ENCODE measurements at places on chromosomes 2 and 18.

DNA sequence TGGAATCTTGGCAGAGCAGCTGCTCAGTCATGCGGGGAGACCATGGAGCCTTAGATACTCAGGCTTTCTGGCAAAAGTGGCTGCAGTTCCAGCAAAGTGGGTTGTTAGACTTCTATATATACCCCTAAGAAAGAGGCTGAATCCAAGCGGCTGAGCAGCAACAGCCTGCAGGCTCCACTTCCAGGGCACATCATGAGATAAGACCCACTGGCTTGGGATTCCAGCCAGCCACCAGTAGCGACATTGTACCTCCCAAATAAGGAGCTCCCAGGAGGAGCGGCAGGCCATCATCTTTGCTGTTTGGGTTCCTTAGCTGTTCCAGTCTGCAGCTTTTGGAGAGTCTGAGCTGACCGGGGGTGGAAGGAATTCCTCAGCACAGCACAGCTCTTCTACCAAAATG, 150.3 kb upstream of the ST6GAL2 start:
- no peak for DNase-seq

GRCh38 chr2:989781-990467, 39.3 kb downstream of the SNTG2 start:
- DNase-seq = no peak

DNA sequence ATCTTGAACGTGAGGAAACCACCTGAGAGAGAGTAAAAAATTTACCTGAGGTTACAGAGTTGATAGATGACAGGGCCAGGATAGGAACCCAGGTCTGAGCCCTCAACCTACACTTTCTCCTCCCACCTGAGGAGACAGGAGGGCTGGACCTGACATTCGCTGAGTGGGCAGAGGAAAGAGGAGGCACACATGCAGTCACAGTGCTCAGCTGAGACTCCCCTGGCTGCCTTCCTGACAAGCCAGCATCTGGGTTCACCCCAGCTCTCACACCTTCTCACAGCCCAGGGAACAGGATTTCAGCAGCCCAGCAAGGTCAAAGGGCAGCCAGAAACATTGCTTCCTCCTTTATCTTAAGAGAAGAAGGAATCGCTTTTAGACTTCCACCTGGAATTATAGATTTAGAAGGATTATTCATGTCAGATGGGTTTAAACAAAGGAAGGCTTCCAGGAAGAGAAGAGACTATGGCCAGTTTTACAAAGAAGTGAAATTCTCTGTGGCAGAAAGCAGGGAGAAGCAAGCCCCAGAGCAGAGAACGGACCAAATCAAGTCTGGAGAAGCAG, 18.1 kb upstream of the PKDCC start:
- DNase-seq = no peak

DNA sequence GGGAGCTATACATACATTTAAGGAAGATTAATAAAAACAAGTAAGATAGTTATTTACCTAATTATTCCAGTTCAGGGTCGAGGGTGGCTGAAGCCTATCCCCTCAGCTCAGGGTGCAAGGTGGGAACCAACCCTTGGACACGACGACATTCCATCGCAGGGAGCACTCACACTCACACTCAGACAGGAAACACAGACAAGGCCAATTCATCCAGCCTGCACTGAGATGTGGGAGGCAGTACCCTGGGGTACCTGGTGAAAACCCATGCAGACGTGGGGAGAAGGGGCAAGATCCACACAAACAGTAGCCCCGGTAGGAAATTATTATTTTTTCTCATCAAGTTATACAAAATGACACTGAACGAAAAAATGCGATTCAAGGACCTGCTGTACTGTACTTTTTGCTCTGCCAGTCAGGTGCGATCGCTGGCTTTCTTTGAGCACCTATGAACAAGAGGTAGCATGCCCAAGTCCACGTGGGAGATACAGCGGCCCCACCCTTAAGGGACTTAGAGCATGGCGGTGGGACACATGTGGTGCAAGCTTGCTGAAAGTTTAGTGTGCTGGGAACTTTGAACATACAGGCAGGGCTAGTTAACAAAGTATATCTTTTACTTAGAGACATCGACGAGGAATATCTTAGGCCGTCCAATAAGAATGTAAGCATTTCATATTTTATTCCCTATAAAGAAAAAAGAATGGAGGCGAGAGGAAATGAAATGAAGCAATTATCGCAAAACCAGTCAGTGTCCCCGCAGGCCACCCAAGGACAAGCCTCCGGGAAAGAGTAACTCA, 624 bp downstream of the METTL8 start:
- DNase-seq = no peak

GRCh38 chr18:48319801-48320638, 89.2 kb downstream of the ZBTB7C start:
- DNase-seq = peak; percentile 82

DNA sequence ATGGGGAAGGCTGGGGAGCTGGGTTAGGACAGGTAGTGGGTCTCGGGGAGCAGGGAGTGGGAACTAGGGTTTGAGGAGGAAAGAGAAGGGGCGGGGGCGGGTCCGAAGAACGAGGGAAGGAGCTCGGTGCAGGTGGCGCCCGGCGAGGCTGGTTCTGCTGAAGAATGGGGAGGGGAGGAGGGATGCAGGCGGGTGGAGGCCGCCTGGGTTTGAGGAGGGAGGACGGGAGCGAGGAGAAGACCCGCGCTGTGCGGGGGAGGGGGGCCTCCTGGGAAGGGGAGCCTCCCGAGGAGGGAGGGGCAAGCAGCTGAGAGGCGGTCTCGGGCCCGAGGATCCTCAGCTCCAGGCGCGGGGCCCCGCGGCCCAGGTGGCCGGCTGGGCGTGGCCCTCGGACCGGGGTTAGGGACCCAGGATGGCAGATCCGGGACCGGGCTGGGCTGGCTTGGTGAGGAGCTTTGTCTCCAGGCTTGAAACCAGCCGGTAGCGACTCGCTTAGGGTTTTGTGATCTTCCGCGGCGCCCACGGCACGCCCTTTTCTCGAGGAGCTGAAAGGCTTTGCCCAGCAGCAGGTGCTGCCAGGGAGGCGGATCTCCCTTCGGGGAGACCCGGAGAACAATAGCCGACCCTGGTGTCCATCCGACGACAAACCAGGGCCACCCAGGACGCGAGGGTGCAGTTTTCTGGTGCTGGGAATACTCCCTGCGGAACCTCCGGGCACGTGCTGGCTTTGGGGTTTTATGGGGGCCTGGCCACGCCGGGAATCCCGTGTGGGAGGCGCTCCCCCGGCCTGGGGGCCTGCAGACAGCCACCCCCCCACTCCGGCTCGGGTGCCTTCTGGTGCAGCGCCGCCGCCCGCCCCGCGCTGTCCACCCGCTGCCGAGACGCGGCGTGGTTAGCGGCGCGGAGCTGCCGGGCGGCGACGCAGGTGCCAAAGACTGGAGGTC, 1.4 kb downstream of the DPYSL5 start:
- no peak for DNase-seq

GRCh38 chr2:47054868-47055267, 100.2 kb downstream of the STPG4 start:
- no peak for DNase-seq

DNA sequence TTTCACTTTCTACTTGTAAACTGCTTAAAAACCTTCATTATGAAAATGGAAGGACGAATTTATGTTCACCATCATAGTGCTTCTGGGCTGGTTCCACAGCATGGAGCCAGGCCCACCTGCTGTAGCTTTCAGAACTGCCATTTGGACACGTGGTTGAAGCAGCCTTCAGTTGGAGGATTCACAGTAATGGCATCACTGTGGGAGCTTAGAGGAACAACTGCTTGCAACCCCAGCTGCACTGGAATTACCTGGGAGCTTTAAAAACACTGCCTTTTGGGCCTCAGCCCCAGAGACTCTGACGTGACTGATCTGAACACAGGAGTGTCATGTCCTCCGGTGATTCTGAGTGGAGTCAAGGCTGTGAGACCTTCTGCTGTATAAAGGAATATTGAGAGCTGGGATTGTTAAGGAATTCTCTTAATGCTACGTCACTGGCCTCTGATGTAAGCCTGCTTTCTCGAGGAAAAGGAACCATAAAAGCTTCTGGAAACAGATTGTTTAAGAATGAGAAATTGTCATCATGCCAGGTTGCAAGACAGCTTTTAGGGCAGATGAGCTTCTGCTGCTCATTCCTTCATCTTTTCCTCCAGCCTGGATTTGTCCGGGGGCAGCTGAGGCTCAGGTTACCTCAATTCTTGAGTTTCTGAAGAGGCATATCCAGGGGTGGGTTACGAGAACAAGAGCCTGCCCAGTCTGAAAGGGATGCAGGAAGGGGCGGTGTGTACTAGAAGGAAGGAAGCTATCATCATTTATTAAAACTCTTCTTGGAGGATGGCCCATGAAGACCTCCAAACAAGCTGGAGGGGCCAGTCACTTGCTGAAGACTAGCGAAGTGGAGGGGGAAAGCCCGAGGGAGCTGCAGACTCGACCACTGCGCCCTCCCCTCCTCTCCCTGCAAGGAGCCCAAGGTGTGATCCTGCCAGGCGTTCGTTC, 1.3 kb upstream of the IL1R1 start:
- DNase-seq = peak; percentile 97

- DNase-seq = no peak
Measured at GRCh38 chr18:1599196-1599595, 694.5 kb downstream of the ADCYAP1 start.

GRCh38 chr2:55099493-55099877, 49.2 kb upstream of the RTN4 start:
- DNase-seq = no peak

DNA sequence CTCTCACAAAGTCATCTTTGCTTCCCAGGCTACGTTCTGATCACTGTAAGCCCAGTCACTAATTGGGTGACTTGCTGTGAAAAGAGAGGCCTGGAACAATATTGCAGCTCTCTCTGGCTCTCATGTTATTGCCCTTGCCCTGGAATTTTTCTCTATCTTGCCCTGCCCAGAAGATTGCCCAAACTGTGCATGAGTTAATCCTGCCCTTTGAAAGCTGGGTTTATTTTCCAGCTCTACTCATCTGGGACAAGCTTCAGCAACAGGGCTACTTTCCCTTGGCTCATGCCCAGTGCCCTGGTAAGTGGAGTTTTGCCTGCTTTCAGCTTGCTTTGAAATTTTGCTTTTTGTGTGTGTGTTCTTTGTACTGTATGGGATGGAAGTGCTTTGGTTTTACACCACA, 6.9 kb upstream of the EHBP1 start:
- no peak for DNase-seq

DNA sequence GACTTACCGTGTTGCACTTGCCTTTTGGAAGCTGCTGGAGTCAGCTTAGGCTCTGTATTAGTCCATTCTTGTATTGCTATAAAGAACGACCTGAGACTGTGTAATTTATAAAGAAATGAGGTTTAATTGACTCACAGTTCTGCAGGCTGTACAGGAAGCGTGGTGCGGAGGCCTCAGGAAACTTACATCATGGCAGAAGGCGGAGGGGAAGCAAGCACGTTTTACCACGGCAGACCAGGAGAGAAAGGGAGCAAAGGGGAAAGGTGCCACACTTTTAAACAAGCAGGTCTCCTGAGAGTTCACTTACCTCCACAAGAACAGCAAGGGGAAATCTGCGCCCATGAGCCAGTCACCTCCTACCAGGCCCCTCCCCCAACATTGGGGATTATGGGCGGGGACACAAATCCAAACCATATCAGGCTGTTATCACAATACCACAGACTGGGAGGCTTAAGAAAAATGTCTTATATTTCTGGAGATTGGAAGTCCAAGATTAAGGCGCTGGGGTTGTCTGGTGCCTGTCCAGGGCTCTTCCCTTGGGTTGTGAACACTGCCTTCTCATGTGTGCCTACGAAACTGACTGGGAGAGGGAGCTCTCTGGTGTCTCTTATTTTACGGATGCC, 3.6 kb upstream of the D2HGDH start:
- no peak for DNase-seq

GRCh38 chr2:124258140-124258880, 233.2 kb downstream of the CNTNAP5 start:
- peak; percentile 91 for DNase-seq

GRCh38 chr18:78492813-78493371, 486.7 kb upstream of the SALL3 start:
- DNase-seq = no peak

DNA sequence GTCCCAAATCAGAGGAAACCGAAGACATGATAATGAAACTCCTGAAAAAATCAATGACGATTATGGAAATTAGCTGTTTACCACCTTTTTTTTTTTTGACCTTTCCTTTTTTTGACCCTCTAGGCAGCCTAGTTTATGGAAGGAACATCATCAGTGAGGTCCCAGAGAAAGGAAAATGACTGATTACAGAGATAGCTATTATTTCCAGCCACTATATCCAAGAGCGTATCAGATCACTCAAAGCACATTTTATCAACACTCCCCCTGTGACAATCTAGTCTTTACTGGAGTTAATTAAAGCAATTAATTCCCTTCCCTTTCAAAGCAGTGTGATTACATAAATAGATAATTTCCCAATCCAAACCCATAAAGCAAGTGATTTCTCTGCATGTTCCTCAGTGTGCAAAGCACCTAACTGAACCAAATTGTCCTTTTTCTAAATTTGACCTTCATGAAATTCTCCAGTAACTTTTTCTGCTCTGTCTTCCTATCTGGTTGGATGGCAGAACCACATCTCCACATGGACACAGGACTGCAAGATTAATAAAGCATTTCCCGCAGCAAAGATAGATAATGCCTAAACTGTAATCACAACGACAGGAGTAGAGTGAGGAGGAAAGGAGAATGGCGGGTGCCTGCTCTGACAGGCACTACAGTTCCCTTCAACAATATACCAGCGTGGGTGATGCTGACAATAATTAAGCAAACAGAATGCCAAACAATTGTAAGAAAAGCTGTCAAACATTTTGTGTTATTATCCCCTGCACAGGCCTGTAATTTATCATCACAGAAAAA, 194.4 kb downstream of the SLC8A1 start:
- no peak for DNase-seq

DNA sequence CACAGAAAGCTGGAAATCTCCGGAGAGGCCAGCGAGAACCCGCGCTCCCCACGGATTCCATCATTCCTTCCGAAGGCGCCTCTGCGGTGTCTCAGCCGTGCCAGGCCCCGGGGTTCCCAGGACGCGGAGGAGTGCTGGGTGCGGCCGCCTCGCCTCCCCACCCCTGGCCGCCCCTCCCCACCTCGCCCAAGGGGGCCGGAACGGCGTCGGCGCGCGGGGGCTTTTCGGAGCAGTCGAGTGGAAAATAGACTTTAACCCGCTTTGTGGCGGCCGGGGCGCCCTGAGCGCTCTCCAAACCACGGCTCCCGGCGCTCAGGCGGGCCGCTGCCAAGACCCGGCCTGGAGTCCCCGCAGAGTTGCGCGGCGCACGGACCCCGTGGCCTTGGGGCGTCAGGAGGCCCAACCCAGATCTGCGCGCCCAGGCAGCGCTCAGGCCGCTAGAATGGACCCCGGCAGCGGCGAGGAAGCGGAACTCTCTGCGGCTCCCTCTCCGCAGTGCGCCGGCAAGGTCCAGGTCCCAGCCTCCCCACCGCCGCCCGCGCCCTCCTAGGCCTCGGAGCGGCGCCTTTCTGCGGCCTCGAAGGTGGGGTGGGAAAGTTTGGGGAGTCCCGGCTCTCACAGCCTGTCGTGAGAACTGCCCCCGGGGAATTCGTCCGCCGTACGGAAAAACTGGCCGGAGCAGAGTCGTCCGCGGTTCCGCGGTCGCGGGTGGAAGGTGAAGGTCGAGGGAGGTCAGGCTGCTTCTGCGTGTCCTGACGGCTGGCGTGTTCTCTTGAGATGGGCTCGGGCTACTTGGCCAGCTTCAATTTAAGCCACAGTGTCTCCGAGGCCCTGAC, 1.2 kb upstream of the EMX1 start:
- DNase-seq = peak; percentile 32

- no peak for DNase-seq
Measured at GRCh38 chr2:37708146-37708545, 36.7 kb upstream of the CDC42EP3 start.

All from EH (cell line).